NCI-H510A (cell line): ENCODE measurements at places on chromosomes 13 and 19.

GRCh38 chr19:54418930-54419800 lies 3.9 kb downstream of the TTYH1 start:
- no peak for DNase-seq

DNA sequence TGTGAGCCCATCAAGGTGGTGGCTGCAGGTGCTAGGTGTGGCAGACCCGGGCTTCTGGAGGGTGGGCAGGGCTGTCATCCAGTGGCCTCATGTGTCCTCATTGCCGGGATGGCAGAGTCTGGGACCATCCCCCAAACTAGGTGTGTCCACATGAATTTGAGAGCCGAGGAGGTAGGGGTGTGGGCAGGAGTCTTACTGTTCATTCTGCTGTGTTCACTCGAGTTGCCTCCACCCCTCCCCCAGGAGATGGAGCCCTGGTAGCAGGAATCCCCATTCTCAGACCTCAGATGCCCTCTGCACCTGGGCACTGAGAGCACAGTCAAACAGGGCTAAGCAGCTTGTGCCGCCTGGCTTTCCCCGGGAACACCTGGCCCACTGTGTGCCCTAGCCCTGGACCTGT lies 22.4 kb downstream of the NAXD start:
- DNase-seq, result peak; percentile 82

GRCh38 chr13:111370570-111371535 lies 50.4 kb downstream of the TEX29 start:
- DNase-seq, result no peak

- peak; percentile 94 for DNase-seq
Observed at GRCh38 chr19:35717665-35718344, at the start of gene KMT2B. Gene KMT2B (plus strand): TSS chr19:35718003. CDS start chr19:35718019, 16 bp downstream.

DNA sequence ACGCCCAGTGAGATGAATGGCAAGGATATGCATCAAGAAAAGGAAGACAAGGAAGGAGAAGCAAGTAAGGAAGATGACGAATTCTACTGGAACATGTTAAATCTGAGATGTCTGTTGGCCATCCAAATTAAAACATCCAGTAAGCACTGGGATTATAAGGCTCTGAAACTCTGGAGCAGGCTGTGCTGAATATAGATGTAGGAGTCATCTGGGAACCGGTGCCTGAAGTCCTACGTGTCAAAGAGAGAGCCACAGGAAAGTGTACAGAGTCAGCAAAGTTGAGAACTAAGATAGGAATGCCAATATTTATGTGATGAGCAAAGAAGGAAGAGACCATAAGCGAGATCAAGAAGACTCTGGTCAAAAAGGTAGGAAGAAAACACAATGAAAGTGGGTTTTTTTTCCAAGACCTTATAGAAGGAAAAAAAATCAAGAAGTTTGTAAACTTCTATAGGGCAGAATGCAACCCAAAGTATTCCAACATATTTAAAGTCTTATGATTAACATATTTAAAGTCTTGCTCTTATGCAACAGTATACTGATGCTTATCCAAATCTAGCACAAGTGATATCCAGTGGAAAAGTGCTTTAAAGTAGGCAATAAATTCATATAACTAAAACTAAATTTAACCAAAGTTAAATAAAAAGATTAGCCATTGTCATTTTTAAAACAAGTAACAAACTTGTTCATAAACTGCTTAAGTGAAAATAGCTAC lies 51.2 kb upstream of the EEF1AKMT1 start:
- no peak for DNase-seq

DNA sequence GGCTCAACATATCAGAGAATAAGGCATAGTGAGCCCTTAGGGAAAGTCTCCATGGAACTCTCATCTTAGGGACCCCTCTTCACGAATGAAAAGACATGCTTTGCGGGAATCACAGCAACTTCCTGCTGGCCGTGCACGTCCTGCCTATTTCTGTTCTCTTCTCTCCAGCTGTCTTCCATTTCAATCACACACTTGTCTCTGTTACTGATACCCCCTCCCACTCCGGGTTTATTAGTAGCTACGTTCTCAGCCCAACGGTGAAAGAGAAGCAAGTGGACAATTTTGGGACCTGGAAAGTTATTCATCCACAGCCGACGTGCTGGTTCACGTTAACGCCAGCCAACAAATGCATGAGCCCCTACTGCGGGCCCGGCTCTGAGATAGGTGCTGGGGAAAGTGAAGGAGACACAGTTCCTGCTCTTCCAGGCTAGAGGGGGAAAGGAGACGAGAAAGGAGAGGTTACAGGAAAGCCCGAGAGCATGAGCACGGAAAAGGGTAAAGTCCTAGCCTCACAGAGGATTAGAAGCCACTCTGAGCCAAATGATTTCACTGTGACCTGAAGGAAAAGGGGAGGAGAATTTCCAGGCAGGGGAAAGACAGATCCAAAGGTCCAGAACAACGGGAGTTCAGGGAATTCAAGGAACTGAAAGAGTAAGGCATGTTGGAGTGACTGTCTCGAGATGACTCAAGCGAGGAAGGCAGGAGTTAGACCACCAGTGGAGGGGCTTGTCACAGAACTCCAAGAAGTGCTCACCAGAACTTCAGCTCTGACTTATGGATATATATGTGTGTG lies 81.8 kb upstream of the CLDN10 start:
- DNase-seq, result no peak

- DNase-seq, result no peak
Observed at GRCh38 chr19:54532528-54532927, 29.9 kb downstream of the LAIR2 start.

DNA sequence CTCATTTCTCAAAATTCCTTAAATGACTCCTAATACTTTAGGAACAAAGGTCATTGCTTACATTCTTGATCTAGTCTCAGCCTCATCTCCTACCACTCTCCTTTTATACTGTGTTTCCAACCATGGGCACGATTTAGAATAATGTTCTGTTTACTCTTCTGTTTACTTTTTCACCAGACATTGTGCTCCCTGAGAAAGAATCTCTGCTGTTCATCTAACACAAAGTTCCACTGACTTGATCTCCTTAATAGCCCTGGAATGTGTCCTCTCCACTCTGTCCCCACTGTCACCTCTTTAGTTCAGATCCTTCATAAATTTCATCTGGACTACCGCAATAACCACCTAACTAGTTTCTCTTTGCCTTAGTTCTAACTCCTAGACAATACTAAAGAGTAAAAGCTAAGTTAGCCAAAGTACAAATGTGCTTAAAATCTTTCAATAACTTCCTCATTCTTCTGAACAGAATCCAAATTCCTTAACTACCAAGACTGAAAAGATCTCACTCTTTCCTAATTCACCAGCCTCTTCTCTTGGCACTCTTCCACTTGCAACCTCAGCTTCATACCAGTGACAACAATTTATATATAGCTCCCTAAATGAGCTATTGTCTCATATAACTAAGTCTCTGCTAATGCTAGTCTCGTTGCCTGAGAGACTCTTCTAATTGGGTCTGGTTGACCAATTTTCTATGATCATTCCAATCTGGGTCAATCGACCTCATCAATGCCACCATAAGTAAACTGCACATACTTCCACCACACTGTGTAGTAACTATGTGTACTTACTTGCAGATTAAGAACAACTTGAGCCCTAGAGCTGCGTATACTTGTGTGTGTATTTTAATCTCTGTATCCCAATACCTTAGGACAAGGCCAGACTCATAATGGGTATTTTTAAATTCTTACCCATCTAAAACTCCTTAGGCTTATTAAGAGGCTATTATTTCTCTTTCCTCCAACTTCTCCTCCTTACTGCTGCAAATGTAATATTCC lies 179.9 kb downstream of the VWA8 start:
- no peak for DNase-seq

- no peak for DNase-seq
Observed at GRCh38 chr19:46052896-46053295, 12.1 kb upstream of the IGFL4 start.

GRCh38 chr13:26664876-26665275 lies 95.7 kb downstream of the GPR12 start:
- no peak for DNase-seq

GRCh38 chr13:72696579-72696978 lies 30.9 kb downstream of the MZT1 start:
- DNase-seq, result no peak

- DNase-seq, result no peak
Observed at GRCh38 chr19:6976197-6976596, 45.0 kb downstream of the MBD3L2B start.

GRCh38 chr19:3603121-3603811 lies 3.4 kb downstream of the TBXA2R start:
- DNase-seq, result no peak

- DNase-seq, result no peak
Observed at GRCh38 chr19:1445185-1445931, 4.6 kb upstream of the APC2 start.

DNA sequence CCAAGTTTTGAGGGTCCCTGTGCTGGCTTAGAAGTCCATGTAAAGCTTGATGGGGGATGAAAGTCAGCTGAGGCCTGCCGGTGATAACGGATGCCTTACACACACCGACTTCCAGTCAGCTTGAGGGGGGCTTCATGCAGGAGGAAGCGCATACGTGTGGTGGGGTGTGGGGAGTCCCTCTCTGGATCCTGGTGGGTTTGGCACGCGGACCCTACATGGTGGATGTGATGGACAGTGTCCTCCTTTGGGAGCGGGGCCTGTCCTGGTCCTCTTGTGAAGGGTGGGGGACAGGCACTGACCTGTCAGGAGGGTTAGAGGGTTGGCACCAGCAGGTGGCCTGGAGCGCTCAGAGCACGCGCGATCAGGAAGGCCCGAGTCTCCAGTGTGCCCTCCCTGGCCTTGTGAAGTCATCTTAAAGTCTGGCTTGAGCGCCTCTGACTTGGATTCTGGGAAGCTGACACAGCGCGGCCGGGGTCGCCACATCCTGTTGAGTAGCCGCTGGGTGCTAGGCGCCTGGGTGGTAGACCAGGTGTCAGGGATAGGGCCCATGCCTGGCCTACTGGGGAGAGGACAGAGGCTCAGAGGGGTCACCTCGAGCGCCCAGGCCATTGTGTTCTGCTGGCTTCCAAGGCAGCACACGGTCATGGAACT lies 2.9 kb downstream of the DAZAP1 start:
- DNase-seq, result no peak

DNA sequence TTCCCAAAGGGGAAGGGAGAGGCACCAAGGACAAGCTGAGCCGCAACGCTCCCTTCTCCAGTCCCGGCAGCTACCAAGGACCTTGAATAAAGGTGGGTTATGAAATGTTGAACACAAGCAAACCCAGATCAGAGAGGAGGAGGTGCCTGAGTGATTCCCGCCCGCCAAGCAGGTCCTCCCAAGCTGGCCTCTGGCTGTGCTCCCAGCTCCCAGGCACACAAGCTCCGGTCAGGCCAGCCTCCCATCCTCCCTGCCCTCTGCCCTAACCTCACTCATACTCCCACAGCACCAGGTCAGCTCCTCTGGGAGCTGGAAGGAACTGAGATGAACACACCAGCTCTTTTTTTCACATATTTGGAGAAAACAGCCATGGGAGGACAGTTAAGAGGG lies 3.7 kb downstream of the NAPA start:
- no peak for DNase-seq

GRCh38 chr13:51257187-51257586 lies 35.0 kb downstream of the FAM124A start:
- DNase-seq, result no peak

GRCh38 chr13:112161521-112162301 lies 94.8 kb downstream of the SOX1 start:
- no peak for DNase-seq

GRCh38 chr19:38190061-38190460 lies 34.0 kb downstream of the DPF1 start:
- no peak for DNase-seq

GRCh38 chr13:73820285-73820684 lies 313.9 kb downstream of the KLF12 start:
- DNase-seq, result no peak

DNA sequence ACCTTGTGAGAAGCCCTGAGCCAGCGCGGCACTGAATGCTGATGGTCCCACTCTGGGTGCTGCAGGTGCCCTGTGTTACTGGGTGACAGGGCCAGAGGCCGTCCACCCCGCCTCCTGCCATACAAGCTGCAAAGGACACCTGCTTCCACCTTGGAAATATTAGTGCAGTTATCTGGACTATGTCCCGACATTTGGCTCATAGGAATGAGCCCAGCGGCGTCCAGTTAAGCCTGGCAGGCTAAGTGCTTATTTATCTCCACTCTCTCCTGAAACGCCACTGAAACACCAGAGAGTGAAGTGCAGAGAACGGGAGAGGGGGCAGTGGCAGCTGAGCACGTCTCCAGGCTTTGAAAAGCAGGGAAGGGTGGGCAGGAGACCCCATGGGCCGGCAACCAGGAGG lies 145.8 kb downstream of the KDM4B start:
- DNase-seq, result no peak

DNA sequence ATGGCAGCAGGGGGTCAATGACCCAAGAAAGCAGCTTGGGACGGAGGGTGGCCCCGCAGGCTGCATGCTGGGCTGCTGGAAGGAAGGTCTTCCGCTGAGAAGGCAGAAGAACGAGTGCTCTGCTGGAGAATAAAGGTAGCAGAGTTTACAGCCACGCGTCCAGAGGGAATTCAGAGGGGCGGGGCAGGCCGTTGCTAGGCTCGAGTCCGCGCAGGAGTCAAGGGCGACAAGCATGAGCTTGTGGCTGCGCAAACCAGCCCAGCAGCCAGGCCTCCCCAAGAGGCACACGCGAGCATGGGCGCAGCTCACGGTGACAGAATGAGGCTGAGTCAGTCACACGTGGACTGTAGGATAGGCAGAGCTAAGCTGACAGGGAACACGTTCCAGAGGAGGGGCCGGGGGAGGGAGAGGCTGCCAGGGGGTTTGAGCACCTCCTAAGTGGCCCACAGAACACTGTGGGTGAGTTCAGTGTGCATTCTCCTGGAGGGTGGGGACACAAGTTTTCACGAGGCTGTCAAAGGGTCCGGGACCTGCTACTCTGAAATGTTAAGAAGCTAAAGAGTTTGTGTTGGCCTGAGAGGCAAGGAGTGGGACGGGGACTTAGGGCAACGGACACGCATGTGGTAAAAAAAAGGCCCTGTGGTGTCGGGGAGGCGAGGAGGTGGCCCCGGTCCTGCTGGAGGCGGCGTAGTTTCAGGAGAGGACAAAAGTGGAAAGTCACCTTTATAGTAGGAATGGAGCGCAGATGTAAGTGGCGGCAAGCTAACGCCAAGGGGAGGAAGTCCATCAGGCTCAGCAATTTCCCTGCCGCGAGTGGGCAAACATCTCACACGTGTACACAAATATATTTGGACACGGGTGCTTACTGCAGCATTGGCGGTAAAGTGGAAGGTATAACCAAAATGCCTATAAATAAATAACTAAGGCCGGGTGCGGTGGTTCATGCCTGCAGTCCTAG lies 17.7 kb downstream of the RFX2 start:
- peak; percentile 79 for DNase-seq

GRCh38 chr13:103873725-103874124 lies 807.5 kb upstream of the SLC10A2 start:
- no peak for DNase-seq

DNA sequence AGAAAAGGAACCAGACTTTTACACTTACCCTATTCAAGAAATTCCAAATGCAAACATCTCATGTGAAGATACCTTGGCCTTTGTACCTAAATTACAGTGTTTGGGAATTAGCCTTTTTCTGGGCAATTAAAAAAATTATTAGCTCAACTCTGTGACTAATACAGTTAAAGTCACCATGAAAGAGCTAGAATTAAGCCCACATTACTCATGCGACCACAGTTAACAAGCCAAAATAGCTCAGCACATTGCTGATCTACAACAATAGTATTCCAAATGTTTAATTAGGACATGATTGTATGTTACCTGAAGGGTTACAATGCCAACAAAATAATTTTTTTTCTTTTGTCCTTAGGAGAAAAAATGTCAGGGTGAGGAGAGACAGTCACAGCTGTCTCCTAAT lies 263.6 kb upstream of the GPC6 start:
- DNase-seq, result no peak

- no peak for DNase-seq
Observed at GRCh38 chr13:35664747-35665146, 188.3 kb upstream of the MAB21L1 start.
